ENCODE measurements at places on chromosomes 16 and 17.

DNA sequence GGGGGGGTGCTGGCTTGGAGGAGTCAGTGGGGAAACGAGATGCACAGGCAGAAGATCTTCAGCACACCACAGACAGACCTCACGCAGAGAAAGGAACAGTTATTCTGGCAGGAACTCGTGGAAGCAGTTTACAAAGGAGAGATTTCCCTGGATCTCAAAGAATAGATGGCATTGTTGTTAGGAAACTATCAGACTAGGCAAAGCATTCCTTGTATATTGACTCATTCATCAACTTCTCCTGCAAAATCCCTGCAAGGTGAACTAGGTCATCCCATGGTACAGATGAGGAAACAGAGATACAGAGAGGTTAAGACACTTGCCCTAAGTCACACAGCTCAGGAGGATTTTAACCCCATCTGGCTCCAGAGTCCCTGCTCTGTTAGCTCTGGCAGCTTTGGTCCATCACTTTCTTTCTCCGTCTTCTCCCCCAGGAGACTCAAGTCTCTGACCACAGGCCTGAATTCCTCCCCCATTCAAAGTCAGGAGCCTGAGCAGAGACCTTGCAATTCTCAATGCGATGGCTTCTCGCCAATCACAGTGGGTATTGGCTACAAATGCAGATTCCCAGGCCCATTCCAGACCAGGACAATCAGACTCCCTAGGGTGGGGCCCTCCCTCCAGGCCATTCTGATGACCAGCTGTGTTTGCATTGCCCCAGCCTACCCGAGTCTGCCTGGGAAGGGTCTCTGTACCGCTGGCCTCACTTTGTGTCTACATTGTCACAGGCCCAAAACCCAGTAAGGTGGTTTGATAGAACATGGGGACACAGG is 56.4 kb downstream of the LITAF start:
- DNase-seq = no peak

DNA sequence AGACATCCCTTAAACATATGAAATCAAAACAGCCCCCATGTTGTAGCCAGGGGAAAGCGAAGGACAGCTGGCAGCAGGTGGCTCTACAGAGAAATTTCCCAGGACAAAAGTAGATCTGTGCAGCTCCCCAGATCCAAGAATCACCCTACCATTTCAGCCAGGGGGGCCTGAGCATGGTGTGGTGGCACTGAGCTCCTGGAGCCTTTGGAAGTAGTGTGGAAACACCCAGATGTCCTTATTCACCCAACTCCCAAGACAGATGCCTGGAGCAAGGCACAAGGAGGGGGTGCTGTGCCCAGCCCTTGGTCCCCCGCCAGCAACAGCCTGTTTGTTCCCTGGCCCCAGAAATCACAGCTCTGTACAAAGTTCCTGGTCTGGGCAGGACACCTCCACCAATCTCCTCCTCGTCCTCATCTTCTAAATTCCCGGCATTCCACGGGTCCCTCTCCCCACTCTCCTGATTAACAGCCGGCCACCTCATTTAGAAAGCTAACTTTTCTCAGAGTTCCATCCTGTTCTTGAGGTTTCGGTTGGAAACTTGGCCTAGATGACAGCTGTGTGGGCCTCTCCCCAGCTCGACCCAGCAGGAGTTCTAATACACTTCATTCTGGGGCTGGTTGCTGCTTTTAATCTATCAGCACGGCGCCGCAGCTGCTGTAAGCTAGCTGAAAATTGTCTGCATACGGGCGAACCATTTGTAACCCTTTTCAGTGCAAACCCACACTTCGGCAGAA is 191.1 kb downstream of the C16orf78 start:
- no peak for DNase-seq

DNA sequence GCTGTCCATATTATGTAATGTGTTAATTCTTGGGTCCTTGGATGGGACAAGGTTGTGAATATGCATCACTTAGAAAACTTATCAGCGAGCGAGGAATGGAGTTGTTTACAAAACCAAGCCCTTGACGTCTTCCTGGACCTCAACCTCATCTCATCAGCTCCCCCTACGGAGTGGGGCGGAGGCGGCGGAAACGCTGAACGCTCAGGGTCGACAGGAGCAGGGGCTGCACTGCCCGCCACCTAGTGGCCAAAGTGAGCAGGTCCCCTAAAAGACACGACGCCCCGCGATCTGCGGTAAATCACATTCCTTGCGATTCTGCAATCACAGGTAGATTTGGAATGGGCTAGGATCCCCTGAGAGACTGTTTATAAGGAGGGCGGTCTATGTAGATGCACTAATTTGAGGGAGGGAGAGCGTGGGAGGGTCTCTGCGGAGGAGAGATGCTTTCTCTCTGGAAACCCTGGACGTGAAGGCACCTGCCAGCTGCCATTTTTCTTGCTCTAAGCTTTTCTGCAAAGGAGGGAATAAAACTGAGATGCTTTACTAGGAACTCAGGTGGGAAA is 5.4 kb upstream of the ICAM2 start:
- DNase-seq = peak; percentile 51

GRCh38 chr16:52074133-52074532 is 472.8 kb downstream of the TOX3 start:
- DNase-seq = no peak

GRCh38 chr17:76094046-76094445 is 9.5 kb downstream of the EXOC7 start:
- DNase-seq = no peak

DNA sequence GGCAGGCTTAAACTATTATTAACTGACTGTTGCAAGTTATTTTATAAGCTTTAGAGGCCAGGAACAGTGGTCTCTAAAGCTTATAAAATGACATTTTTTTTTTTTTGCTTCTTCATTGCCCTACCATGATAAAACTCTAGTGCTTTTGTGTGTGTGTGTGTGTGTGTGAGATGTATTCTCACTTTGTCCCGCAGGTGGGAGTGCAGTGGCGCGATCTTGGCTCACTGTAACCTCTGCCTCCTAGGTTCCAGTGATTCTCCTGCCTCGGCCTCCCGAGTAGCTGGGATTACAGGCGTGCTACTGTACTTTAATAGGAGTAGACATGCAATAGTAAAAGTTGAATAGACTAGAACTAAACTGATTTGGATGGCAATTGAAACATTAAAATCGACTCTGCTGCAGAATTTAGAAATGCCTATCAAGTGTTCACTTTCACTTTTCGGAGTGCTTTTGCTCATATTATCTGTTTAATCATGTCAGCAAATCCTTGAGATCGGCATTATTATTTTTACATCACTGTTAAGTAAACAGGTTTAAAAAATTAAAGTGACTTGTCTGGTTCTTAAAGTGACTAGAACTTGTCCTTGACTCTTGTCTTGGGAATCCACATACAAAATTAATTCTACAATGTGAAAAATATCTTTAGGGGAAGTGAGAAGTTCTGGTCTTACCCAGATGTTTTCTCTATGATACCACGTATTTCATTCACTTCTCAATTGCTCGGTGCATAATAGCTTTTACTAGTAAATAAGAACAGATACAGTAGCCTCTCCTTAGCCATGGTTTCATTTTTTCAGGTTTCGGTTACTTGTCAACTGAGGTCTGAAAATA is 8.4 kb upstream of the PCTP start:
- no peak for DNase-seq

GRCh38 chr16:58299757-58300349 is 5.0 kb upstream of the PRSS54 start:
- no peak for DNase-seq

- no peak for DNase-seq
These were observed 239.2 kb downstream of the ZFHX3 start for GRCh38 chr16:72808754-72809153.

GRCh38 chr16:81645266-81645694 is 133.8 kb upstream of the PLCG2 start:
- peak; percentile 88 for DNase-seq

Measured in NCI-H1092 (cell line).